ENCODE measurements at places on chromosomes 5 and 9. TPM values are rescaled to one million over a fixed set of nuclear protein-coding genes. Genes with fewer than 3 reads are reported as not detected.

- H3K4me3 ChIP-seq: peak overlapping the region; percentile 95
- no peaks in the 10 kb centered on the region for H3K36me3 ChIP-seq
- peak; percentile 56 for DNase-seq
- peak overlapping the region; percentile 93 for H3K27ac ChIP-seq
- H3K27me3 ChIP-seq: no peaks in the 10 kb centered on the region
Observed at GRCh38 chr9:110255463-110256379, 586 bp downstream of the TXN start.

DNA sequence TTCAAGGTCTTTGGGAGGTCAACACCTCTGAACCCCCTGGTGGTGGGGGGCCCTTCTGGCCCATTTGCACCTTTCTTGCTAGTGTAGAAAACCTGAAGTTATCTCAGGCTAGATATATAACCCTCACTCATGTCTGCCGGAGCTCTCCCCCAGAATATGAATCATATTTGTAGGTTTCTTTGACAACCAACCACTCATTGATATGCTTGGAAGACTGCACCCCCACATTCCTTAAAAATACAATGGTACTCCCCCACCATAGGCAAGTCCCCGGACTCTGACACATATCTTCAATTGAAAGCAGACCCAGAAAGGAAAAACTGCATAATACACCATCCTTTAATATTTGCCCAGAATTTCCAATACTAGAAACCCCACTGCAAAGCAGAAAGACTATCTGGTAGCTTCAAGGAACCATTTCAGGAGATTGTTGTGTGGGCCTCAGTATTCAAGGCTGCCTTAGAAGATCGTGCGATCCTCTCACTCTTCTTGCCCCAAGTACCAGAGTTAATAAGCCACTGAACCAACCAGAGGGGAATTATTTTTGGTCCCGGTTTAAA lies 978 bp upstream of the UBE2B start:
- peak overlapping the region; percentile 64 for H3K4me3 ChIP-seq
- H3K27me3 ChIP-seq: no peaks in the 10 kb centered on the region
- H3K27ac ChIP-seq: peak overlapping the region; percentile 100
- peaks cover 54% of the 10 kb centered on the region for H3K4me1 ChIP-seq
- no peak for DNase-seq

GRCh38 chr9:87642330-87643106 lies 83.4 kb upstream of the CTSL start:
- no peaks in the 10 kb centered on the region for H3K27me3 ChIP-seq
- no peaks in the 10 kb centered on the region for H3K36me3 ChIP-seq
- H3K4me1 ChIP-seq: no peaks in the 10 kb centered on the region
- no peak overlapping the region for H3K27ac ChIP-seq
- DNase-seq: no peak

GRCh38 chr9:87451149-87451548 lies 46.5 kb upstream of the DAPK1 start:
- DNase-seq: no peak
- no peaks in the 10 kb centered on the region for H3K36me3 ChIP-seq
- H3K4me1 ChIP-seq: no peaks in the 10 kb centered on the region
- no peaks in the 10 kb centered on the region for H3K27me3 ChIP-seq
- no peak overlapping the region for H3K27ac ChIP-seq

DNA sequence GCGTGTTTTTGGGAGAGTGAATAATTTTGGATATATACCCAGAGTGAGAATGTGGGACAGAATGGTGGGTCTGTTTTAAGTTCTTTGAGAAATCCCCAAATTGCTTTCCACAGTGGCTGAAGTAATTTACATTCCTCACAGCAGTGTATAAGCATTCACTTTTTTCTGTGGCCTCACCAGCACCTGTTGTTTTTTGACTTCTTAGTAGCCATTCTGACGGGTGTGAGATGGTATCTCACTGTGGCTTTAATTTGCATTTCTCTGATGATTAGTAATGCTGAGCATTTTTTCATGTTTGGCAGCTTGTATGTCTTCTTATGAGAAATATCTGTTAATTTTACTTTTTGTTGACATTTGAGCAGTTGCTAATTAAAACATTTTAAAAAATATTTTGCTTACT lies 9.4 kb upstream of the SPATA31D1 start:
- H3K27ac ChIP-seq: no peak overlapping the region
- no peaks in the 10 kb centered on the region for H3K36me3 ChIP-seq
- H3K4me1 ChIP-seq: no peaks in the 10 kb centered on the region
- no peak overlapping the region for H3K4me3 ChIP-seq
- DNase-seq: no peak
- H3K27me3 ChIP-seq: no peaks in the 10 kb centered on the region

DNA sequence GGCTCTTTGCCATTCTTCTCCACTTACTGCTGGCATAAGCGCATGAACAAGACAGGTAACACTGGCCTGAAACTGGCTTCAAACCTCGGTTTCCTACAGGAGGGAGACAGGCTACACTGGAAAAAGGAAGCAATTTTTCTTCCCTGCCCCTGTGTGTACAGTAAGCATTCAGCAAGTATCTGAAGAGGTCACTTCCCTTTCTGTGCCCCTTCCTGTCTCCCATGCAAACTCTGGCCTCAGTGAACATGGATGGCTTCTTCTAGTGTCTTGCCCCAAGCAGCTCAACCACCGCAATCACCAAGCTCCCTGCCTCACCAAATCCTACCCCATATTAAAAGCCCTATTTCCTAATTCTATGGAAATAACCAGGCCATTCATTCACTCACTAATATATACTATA lies 42.4 kb downstream of the SERINC5 start:
- peaks cover 2% of the 10 kb centered on the region for H3K4me1 ChIP-seq
- H3K27ac ChIP-seq: no peak overlapping the region
- no peaks in the 10 kb centered on the region for H3K36me3 ChIP-seq
- no peak overlapping the region for H3K4me3 ChIP-seq
- H3K27me3 ChIP-seq: no peaks in the 10 kb centered on the region

DNA sequence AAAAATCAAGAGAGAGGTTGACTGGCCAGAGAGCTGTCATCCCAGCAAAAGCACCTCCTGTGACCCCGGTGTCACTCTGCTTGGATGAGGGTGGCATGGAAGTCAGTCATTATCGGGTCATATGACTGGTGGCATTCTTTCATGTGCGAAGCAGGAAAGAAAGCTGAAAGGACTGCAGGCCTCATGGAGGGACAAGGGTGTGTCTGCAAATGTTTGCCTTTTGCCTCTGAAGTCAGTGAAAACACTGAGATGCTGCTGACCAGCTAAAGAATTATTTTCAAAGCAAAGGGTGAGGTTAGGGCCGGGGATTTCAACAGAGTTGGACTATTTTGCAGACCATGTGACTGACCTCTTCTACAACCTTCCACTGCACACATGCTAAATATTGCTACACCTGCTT lies 298.3 kb downstream of the CSNK1G3 start:
- H3K4me1 ChIP-seq: peaks cover 80% of the 10 kb centered on the region
- no peak overlapping the region for H3K27ac ChIP-seq

DNA sequence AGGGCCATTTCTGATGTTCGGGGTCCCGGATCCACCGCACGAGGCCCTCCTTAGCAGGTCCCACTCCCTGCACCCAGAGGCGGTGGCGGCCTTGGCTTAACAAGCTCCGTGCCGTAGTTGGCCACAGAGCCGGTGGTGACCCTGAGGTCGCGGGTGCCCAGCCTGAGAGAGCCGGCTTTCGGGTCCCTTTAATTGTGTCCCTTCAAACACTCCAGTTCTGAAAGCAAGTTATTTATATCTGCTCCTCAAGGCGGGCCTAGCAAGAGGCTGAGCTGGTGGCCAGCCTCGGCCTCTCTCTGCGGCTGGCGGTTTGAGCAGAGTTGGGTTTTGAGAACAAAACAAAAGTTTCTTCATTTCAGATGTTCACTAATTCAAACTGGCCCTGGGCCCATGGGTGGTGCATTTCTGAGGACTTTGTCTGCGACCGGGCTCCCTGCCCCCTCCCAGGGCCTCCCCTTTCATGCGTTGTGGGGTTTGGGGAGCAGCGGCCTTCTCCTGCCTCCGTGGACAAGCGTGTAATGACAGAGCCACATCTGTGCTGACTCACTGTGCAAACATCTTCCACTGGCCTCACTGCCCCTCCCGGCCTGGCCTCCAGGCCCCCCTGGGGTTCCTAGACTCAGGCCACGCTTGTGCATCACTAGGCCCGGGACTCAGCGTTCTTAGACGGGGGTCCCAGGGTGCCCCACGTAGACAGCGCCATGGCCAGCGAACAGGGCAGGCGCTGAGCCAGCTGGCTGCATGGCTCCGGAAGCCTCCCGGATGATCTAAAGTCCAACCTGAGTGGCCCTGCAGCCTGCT lies 49.4 kb upstream of the COL5A1 start:
- DNase-seq: peak; percentile 38
- peaks cover 9% of the 10 kb centered on the region for H3K4me1 ChIP-seq
- H3K27ac ChIP-seq: peak overlapping the region; percentile 45
- H3K27me3 ChIP-seq: peaks cover 13% of the 10 kb centered on the region

GRCh38 chr5:90917928-90918668 lies 359.5 kb downstream of the ADGRV1 start:
- no peak overlapping the region for H3K4me3 ChIP-seq
- H3K36me3 ChIP-seq: no peaks in the 10 kb centered on the region
- no peaks in the 10 kb centered on the region for H3K27me3 ChIP-seq
- H3K27ac ChIP-seq: no peak overlapping the region
- peaks cover 6% of the 10 kb centered on the region for H3K4me1 ChIP-seq

Gene OCLN
- total RNA-seq: 2.8 TPM
